ENCODE measurements at places on chromosomes 13 and 19.

DNA sequence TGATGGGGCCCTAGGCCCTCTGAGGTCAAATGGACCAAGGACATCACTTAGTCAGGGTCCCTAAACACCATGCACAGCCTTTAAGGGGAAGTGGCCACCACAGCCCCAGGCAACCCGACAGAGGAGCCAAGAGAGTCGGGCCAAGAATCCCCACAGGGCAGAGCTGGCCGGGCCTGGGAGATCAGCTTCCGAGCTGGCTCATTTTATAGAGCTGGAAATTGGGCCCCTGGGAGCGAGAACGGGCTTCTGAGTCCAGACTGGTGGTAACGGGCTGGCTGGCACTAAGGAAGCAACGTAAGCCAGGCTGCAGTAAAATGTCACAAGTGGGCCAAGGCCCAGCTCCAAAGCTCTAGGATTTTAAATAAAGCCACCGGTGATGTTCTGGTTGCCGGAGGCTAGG is 51.1 kb downstream of the HSPH1 start:
- no peak for DNase-seq

- no peak for DNase-seq
Observed at GRCh38 chr13:73040968-73041596, 17.7 kb upstream of the KLF5 start.

- no peak for DNase-seq
Observed at GRCh38 chr19:41323430-41324125, 13.6 kb downstream of the CCDC97 start.

DNA sequence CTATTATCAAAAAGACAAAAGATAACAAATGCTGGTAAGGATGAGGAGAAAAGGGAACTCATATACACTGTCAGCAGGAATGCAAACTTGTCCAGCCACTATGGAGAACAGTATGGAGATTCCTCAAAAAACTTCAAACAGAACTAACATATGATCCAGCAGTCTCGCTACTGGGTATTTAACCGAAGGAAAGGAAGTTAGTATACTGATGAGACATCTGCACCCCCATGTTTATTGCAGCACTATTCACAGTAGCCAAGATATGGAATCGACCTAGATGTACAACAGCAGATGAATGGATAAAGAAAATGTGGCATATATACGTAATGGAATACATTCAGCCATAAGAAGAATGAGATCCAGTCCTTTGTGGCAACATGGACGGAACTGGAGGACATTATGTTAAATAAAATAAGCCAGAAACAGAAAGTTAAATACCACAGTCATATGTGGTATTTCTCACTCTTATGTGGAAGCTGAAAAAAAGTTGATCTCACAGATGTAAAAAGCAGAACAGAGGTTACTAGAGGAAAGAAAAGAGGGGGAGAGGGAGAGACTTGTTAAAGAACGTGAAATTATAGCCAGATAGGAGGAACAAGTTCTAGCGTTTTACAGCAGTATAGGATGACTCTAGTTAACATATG is 83.2 kb downstream of the RUBCNL start:
- DNase-seq = no peak

DNA sequence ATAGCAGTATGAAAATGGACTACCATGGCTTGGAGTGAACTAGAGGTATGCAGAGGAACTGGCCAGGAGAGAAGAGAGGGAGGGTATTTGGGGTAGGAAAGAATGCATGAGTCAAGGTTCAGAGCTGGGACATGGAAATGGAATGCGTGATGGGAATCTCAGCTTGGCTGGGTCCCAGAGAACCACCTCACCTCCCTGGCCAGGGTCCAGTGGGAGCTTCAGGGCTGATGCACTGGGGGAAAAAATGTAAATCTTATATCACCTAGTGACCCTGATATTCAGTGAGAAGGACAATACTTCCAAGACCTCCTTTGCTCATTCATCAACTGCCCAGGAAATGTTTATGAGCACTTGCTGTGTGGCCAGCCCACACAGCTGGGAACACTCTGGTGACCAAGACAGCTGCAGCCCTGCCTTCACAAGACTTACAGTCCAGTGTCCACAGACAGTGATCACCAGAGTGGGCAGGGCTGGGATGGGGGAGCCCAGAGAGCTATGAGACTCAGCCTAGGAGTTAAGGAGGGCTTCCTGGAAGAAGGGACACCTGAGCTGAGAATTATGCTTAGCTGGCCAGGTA is 12.8 kb downstream of the IGSF23 start:
- no peak for DNase-seq

- DNase-seq = peak; percentile 90
Observed at GRCh38 chr19:13150187-13150930, at the start of the genes IER2 and STX10. Gene IER2, plus strand, starts transcription at chr19:13150411. Its CDS starts 2,776 bp downstream, at chr19:13153187. Gene STX10, minus strand, starts transcription at chr19:13150375. Its CDS starts 202 bp downstream, at chr19:13150173.

DNA sequence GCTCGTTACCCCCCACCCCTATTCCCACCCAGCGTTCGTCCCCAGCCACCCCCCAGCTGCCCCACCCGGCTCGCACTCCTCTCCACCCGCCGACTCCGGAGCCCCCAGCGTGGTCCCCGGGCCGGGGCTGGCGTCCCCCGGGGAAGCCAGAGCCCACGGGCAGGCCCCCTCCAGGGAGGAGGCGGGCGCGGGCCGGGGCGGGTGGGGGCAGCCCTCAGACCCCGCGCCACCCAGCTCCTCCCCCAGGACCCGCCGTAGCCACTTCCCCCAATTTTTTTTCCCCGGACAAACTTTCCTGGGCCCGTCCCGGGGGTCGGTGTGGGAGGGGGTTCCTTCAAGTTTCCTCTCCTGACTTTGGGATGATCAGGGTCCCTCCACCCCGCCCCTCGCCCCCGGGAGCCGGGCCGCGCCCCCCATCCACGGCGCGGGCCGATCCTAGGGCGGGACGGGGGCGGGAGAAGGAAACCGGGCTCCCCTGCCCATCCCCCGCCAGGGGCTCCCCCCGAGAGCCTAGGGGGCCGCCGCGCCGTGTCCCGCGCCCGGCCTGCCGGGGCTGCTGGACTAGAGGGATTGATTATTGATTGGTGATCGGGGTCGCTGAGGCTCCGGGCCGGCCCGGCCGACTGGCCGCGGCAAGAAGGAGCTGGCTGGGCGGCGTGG is 927 bp upstream of the TSHZ3 start:
- DNase-seq = no peak

GRCh38 chr19:7393939-7394730 is 45.4 kb downstream of the ARHGEF18 start:
- no peak for DNase-seq

DNA sequence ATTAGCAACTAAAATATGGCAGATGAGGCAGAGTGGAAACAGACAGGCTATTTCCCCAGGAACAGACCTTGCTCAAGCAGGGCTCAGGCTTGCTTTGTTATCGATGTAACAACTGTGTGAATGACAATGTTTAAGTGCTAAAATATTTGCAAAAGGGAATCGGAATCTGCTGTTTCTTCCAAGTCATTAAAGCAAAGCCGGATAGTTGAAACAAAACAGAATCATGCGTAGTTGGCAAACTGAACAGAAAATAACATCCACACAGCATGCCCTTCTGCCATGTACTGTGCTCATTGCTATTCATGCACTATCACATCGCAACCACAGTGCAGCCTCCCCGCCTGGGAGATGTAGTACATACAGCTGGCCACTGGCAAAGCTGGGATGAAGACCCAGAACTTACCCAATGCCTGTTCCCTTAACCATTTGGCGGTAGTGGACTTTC is 799.1 kb downstream of the DIAPH3 start:
- DNase-seq = no peak

DNA sequence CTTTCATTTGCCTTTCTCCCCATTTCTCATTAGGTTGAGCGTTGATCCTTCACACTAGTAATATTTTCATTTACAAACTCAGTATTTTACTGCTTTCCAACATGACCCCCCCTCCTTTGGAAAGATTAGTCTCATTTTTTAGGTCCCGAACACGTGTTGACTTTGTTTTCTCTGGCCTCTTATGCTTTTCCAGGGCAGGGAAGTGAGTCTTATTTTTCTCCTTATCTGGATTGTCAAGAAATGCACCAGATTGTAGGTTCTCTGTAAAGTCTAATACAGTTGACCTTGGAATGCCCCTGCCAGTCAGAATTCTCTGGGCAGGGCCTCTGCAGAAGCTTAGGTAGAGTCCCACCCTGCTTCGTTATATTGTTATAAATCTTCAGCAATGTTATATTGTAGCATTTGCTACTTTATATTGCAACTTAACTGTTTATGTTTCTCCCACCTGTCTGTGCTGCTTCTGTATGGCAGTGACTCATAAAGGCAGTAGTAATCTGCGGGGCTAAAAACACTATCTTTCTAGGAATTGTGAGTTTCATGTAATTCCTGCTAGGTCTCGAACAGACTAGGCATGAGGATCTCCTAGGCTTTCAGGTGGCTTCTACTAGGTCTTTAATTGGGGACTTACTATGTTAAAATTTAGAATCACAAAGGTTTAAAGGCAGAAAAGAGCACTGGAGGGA is 2.0 kb downstream of the TDRD3 start:
- peak; percentile 49 for DNase-seq

DNA sequence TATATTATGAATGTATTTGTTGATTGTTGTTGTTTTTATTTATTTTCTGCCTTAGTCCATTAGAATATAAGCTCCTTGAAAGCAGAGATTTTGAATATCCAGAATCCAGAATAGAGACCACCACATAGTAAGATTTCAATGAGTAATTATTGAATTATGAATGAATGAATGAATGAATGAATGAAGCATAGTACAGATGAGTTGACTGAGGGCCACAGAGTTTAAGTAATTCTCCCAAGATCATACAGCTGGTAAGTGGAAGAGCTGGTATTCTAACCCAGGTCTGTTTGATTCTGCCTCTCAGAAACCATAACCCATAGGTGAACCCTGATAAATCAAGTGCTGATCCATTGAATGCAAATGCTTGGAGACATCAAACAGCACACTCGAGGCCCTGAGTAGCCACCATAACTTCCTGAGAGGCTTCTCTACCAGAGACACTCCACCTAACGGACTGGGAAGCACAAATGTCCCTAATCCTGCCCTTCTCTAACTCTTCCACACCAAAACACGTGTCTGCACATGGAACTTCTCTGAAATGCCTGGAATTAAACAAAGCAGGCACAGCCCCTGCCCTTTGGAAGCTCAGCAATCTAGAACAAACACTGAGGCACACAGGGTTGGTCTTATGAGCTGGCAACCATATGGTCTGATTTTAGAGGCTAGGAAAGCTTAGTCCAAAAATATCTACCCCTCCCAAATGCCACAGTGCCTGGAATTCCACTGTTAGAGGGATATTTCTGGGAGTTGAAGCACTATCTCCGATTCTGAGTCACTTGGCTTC is 190.1 kb downstream of the FOXO1 start:
- DNase-seq = no peak

GRCh38 chr13:89393758-89394304 is 1722.7 kb downstream of the SLITRK5 start:
- no peak for DNase-seq

GRCh38 chr13:24661713-24662112 is 18.5 kb upstream of the ATP12A start:
- no peak for DNase-seq

GRCh38 chr13:112059457-112060281 is 7.3 kb upstream of the SOX1 start:
- no peak for DNase-seq

DNA sequence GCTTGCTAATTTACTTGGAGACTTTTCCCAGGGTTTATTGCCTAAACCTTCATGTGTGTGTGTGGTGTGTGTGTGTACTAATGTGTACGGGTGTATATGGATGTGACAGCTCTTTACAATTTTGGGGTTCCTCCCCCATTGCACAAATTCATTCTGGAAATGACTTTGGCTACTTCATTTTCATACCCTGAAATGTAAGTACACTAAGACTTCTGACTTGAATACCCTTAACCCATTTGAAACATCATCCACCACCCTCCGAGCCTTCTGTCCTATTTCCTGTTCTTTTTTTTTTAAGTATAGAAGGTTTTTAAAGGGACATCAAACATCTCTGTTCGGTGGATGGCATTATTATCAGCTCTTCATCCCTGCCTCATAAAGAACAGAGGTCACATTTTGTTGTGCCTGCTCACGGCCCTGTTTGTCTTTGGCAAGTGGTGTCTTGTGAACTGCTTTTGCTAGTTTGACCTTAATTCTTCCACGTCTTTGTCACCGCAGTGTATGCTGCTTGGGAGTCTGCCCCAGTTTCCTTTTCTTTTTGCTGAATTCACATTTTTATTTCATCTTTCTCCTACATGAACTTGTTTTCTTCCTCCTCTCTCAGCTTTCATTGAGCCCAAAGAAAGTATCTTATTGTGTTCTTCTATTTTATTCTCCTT is 228.3 kb downstream of the FOXO1 start:
- DNase-seq = no peak

DNA sequence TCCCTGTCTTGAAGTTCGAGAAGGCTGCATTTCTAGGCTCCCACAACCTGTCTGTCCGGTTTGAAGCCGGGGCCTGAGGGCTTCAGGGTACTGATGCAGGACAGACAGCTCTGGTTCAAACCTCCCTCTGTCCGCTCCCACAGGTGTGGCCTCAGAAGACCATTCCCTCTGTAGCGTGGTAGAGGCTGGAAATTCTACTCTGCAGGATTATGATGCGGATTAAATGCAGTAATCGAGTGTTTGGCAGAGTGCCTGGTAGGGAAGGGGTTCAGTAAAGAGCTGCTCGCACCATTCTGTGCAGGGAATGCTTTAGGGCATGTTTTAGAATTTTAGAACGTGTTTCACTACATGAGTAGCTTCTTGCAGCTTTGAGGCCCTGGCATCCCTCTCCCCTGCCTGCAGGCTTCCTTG is 30.5 kb downstream of the PPP1R37 start:
- no peak for DNase-seq

GRCh38 chr19:8618751-8619150 is 8.2 kb upstream of the ADAMTS10 start:
- no peak for DNase-seq

DNA sequence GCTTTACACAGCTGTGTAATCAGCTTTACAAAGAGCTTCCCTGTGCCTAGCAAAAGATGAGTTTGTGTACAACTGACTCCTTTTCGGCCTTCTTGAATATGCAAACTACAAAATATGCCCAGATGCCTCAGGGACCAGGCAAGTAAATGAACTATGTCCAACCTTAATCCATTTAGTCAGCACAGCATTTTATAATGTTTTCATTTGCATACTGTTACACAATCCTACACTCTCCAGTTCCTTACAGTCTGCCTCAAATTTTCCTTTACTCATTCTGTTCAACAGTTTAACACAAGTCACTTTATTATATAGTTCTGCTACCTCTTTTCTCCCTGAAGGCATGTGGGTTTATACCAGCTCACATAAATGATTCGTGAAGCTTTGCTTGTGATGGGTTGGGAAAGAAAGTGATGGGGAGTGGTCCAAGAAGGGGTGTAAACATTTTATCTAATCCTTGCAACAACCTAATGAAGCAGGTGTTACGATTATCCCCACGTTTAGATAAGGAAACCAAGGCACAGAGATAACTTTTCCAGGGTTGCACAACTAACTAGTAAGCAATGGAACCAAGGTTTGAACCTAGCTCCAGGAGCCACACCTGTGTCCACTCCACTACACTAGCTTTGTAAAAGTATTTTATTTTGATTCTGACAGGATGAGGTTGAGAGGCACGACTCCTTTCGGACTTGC is 3.3 kb upstream of the USP12 start:
- no peak for DNase-seq

GRCh38 chr19:6660930-6661329 is 9.0 kb downstream of the TNFSF14 start:
- DNase-seq = no peak

GRCh38 chr13:78410847-78411246 is 192.5 kb downstream of the POU4F1 start:
- no peak for DNase-seq

GRCh38 chr19:31089681-31090080 is 259.6 kb downstream of the TSHZ3 start:
- no peak for DNase-seq
